Lung microvascular endothelial cell (primary cell): ENCODE measurements at places on chromosomes 16 and 17.

- peak; percentile 83 for DNase-seq
Observed at GRCh38 chr16:14486520-14487303, 143.3 kb downstream of the PARN start.

GRCh38 chr16:3292604-3293003 lies 9.3 kb downstream of the ZNF263 start:
- DNase-seq: no peak

DNA sequence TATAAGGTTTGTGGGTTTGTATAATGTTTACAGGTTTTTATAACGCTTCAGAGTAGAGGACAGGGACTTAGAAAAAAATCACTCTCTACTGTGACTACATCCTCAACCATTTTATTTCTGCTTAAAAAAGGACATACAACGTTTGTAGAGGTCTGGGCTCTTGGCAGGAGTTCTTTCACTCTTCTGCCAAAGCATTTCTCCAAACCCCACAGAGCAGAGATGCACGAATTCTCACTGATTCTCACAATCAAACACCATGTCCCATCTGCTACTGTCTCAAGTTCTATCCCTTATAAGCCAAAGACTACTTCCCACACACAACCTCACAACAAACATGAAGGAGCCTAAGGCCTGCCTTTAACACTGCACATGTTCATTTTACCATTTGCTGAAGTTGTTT lies 7.0 kb upstream of the ANKFY1 start:
- no peak for DNase-seq

GRCh38 chr17:59830007-59830630 lies 62.6 kb downstream of the TUBD1 start:
- DNase-seq: peak; percentile 76

GRCh38 chr17:32878211-32878610 lies 1.3 kb upstream of the MYO1D start:
- DNase-seq: no peak

GRCh38 chr16:813204-813915 lies 12.8 kb upstream of the GNG13 start:
- no peak for DNase-seq

DNA sequence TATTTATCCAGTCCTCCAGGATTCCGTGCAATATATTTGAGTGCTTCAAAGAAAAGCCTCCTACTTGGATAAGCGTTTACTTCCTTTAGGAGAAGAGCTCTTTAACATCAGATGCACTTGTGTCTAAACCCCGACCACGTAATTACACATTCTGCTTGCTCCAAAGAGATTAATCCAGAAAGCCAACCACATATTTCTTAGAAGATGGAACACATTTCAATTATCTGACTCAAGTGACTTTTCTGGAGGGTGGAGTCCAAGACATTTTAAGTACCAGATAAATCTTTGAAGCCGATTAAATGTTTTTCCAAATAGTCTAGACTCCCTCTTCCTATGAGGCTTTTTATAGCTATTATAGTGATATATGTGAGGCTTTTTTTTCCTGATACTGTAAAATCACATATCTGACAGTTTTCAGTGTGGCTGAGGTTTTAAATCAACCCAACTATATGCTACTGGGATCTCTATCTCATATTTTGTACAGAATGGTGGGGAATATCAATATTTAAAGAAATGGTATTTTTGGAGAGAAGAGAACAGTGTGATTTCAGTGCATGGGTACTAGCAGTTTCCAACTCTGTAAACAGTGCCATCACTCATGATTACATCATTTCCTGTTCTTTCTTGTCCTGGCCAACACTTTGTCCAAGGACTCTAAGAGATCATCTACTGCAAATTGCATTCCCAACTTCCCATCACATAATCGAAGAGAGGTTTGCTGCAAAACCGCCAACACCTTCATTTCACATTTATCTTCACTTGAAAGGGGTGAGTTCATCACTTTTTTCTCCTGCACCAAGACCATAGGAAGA lies 192.4 kb upstream of the HSBP1 start:
- DNase-seq: peak; percentile 28

DNA sequence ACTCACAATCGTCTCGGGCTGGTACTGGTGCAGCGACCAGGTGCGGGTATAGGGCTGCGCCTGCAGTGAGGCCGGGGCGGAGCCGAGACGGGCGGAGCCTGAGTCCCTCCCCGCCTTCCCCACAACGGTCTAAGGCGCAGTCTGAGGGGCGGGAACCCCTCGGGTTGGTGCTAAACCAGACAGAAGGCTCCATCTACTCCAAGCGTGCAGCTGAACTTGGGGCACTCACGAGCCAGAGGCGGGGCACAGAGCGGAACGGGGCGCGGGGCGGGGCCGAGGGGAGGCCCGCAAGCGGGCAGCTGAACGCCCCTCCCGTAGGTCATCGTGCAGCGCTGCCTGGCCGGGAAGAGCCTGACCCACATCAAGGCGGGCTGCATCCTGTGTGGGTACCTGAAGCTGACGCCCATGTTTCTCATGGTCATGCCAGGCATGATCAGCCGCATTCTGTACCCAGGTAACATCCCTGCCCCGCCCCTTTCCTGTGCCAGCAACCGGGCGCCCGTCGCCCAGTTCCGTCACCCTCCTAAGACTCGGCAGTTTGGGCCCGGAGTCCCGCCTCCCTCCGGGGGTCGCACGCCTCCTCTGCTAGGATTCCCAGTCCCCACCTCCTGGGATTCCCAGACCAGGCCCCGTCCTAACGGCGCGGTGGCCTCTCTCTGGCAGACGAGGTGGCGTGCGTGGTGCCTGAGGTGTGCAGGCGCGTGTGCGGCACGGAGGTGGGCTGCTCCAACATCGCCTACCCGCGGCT lies 5.0 kb downstream of the SLC5A2 start:
- no peak for DNase-seq

GRCh38 chr16:5850632-5851392 lies 753.2 kb upstream of the EEF2KMT start:
- no peak for DNase-seq

- no peak for DNase-seq
Observed at GRCh38 chr16:80063031-80063712, 462.6 kb upstream of the MAF start.
